ENCODE measurements at places on chromosomes 6 and 20.

DNA sequence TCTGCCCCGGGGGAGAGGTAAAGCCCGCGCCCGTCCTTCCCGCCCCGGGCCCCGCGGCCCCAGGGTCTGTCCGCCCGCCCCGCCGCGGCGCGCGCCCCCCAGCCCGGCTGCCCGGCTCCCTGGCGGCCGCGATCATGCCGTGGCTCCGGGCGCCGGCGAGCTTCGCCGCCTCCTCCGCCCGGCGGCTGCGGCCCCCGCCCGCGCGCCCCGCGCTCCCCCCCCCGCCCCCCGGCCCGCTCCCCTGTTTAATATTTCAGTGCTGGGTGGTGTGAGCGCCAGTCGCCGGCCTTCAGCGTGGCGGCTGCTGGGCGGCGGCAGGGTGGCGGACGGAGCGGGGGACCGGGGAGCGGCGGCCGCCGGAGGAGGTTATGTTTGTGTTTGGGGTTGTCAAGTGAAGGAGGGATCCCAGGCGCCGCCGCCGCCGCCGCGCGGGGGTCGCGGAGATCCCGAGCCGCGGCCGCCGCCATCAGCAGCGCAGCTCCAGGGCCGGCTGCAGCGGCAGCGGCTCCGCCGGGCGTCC is at the start of gene HIVEP1:
TSS of gene HIVEP1 (plus strand) at position 275 of the 520 bp plus-strand sequence. CDS start 3,317 bp downstream, outside the sequence.
- DNase-seq, result no peak

- no peak for DNase-seq
Measured at GRCh38 chr6:25534942-25535631, 116.9 kb upstream of the SCGN start.

- no peak for DNase-seq
Measured at GRCh38 chr6:162636167-162636566, 91.4 kb downstream of the PRKN start.

DNA sequence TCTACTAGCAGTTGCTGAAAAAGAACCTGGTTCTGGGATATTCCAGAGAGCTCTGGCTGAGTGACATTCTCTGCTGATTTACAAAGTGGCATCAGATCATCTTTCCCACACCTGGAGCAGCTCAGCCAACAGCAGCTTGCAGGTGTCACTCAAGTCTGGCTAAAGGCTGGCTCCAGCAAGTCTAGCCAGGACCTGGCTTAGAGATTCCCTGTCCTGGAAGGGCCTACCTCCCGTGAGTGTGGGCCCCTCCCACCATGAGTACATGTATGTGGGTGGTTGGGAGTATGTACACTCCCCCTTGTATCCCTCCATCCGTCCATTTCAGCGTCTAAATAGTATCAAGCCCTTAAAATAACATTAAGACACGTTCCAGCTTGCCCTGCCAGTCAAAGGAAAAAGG is 539.3 kb upstream of the ID4 start:
- no peak for DNase-seq

DNA sequence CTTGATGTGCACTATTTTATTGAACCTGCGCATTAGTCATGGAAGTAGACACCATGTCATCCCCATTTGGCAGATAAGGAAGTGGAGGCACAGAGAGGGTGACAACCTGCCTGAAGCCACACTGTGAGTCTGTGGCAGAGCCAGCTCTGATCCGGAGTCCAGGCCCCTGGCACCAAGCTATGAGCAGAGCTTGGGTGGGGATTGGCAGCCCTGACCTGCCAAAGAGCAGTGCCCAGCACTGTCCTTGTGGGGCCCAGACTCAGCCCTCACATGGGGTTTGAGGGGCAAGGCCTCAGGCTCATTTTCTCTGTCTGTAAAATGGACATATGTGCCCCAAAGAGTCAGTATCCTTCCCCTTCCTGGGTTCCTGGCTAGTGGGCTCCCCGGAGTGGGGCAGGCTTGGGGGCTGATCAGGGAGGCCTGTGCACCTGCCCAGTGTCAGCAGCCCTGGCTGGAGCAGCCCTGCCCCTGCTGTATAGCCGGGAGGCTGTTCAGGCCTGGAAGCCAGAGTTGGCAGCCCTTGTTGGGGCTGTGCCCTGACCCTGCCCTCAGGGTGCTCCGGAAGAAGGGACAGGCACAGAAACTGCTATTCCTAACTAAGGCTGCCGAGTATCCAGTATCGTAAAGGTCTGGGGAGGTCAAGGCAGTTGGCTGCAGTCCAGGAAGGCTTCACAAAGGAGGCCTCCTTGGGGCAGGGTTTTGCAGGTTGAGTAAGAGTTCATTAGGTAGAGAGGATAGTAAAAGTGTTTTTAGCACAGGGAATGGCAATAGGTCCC is 38.7 kb downstream of the TGM2 start:
- no peak for DNase-seq

DNA sequence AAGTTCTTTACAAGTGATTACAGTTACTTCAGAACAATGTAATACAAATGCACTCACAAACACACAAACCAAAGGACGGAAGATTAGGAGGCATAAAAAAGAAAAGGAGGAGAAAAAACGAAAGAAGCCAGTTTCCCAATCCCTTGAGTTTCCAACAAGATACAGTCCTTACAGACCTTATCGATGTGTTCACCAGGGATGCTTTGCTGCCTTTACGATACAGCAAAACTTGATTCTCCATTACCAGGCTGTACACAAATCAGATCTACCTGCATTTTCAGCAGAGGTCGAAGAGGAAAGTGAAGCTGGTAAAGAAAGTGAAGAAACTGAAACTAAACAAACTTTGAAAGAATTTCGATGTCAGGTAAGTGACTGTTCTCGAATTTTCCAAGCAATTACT is 62.6 kb upstream of the SMIM8 start:
- DNase-seq, result no peak

GRCh38 chr20:5342021-5342420 is 25.3 kb upstream of the PROKR2 start:
- DNase-seq, result no peak

DNA sequence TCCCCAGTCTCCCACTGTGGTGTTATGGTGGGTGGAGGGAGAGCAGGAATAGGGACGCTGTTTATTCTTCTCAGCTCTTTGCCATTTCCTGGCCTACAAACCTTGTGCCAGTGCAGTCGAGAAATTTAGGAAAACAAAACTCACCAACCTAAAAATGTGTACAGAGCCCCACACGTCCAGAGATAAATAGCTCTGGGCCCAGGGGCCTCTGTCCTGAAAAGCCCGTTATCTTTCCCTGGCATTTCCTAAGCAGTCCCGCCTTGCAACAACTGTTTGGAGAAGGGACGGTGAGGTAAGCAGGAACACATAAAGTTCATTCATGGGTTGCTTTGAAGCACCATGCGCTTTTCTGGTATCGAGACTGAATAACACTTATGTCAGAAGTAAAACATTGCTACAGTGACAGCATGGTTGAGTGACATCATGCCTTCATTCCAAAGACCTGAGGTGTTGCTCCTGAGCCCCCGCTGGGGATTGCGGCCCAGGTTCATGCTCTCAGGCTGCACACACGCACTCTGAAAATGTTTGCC is 80.1 kb upstream of the NXT1 start:
- no peak for DNase-seq

DNA sequence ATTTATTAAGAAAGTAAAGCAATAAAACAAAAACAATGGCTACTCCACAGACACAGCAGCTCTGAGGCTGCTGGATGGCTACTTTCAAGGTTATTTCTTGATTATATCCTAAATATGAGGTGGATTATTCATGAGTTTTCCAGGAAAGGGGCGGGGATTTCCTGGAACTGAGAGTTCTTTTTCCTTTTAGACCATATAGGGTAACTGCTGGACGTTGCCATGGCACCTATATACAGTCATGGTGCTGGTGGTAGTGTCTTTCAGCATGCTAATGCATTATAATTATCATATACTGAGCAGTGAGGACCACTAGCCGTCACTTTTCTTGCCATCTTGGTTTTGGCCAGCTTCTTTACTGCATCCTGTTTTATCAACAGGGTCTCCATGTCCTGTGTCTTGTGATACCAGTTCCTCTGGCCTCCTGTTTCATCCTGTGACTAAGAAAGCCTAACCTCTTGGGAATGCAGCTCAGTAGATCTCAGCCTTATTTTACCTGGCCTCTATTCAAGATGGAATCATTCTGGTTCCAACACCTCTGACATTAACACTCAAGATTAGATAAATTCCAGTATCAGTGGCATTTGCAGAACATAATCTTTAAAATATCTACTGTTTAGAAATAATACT is 32.3 kb upstream of the TRDN start:
- DNase-seq, result no peak

DNA sequence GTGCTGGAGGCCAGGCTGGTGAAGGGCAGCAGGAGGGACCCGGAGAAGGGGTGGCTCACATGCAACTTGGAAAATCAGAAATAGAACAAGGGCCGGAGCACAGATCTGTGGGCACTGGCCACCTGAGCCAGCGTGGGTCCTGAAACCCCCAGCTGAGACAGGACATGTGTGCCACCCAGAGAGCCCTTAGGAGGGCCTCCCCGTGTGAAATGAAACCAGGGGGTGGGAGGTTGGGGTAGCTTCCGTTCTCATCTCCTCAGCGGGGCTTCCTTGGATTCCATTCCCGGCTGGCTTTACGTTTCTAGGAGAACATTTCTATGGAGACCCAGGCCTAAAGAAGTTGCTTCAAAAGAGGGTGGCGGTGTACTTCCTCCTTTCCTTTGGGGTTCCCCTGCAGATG is 5.7 kb downstream of the FOXP4 start:
- no peak for DNase-seq

Data from activated T-cell treated with anti-CD3 and anti-CD28 coated beads, Interleukin-2, amount 50 U/mL, for 24 hours (primary cell).